ENCODE measurements at places on chromosomes 3 and 15.

DNA sequence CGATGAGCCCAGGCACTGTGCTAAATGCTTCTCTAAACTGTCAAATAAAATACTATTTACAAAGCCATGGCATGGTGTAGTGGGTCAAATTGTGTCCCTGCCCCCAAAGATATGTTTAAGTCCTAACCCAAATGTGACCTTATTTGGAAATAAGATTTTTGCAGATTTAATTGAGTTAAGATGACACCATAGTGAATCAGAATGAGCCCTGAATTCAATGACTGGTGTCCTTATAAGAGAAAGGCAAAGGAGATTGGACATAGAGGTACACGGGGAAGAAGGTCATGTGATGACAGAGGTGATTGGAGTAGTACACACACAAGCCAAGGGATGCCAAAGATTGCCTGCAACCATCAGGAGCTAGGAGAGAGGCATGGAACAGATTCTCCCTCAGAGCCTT is 121.6 kb upstream of the VEPH1 start:
- no peak for DNase-seq

GRCh38 chr15:67048281-67049279 is 16.8 kb upstream of the SMAD3 start:
- DNase-seq, result no peak

- no peak for DNase-seq
These were observed 36.3 kb downstream of the TMEM212 start for GRCh38 chr3:171879472-171879871.

DNA sequence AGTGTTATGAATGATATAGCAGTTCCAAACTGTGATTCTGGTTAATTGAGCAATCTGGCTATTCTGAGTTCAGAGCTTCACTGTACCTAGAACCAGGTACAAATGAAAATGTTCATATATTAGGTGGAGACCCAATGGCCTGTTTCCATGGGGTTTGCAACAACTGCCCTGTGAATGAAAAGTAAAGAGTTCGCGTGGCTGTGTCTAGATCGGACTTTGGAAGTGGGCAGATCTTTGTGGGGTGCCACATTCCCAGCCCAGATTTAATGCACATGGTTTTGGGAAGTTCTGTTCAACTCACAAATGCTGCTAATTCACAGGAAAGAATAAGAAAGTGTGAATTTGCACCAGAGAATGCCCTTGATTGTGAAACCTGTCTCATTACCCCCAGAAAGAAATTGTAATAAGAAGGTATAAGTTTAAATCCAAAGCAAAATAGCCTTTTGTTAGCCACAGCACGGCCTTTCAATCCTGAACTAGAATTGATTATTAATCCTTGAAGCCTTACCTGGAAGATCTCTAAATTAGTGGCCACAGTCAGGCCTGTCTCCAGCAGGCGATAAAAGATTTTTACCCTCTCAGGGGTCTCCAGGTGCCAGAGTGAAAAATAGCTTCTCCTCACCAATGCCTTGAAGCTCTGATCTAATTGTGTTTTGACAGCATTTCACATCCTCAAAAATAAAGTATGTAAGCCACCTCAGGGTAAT is 22.6 kb downstream of the WHAMM start:
- no peak for DNase-seq

GRCh38 chr3:58323529-58324390 is 8.9 kb upstream of the PXK start:
- peak; percentile 36 for DNase-seq

DNA sequence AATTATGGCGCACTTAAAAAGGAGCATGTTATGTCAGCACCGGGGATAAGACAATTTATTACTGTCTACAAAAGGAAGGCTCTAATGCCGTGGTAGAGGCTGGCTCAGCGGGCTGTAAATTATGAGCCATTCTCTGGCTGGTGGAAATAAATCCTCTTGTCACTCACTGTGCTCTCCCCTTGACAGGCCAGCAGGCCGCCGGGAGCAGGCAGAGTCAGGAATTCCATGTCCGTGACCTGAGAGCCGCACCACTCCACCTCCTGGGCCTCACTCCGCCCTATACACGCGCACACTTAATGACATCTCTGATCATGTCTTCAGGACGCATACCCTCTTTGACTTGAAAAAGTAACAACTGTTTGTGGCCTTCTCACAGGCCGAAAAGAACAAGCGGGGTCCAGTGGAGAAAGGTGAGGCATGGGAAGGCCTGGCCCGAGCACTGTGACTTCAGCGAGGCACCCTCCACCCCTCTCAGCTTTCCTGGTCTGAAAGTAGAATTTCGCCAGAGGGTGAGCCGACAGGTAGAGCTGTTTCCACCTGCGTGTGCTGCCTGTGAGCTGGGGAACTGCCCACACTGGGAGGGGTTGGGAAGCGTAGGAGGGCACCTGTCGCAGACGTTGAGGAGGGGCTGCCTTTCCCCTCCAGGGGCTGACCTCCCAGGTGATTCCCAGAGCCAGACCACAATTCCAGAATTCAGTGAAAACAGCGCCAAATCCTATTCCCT is 13.2 kb upstream of the PCSK6 start:
- DNase-seq, result no peak

DNA sequence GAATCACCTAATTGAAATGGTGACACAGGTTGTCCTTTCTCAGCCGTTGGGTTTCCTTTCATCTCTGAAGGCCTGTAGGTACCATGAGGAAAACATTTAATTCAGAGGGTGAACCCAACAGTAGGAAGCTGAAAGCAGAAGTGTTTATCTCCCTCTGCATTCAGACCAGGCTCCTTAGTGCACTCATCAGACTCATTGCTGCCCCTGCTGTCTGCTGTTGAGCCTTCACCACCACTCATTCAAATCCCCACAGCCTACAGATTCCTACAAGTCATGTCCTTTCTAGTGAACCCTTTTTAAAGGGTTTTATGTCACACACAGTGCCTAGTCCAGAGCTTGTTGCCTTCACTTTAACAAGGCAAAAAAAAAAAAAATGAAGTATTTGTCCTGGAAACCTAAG is 13.4 kb downstream of the WDR48 start:
- DNase-seq, result peak; percentile 50

DNA sequence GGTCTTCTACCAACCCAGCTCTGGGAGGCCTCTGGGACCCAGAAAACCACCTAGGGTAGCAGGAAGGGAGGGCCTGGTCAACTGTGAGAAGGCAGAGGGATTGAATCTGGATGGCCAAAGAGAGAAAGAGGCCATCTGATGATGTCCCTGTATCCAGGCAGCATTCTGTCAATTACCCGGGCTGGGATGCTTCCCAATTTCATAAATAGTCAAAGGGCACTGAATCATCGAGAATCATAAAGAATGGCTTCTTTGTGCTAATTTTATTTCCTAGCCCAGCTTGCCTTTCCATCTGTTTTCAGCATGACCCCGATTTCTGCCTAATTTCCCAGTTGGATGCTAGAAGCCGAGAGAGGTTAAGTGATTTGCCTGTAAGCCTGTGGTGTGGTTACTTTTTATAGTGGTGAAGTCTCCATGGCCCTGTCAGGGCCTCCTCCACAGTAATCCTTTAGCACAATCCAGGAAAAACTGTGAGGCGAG is 129.2 kb downstream of the FAM43A start:
- DNase-seq, result no peak

DNA sequence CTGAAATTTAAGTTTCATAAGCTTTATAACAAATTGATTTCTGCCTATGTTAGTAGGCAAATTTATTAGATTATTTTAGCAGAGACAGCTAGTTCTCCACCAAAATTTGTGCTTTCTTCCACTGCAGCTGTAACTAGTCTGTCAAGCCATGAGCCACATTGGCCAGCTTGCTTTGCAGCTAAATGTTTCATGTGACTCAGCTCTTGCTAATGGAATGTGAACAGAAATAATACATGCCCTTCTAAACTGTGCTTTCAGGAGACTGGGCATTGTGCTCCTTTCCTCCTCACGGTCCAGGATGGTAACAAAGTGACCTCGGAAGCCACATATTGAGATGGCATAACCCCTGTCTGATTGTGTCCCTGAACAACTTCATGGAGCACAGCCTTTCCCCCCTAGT is 51.3 kb upstream of the KPNA4 start:
- DNase-seq, result no peak

DNA sequence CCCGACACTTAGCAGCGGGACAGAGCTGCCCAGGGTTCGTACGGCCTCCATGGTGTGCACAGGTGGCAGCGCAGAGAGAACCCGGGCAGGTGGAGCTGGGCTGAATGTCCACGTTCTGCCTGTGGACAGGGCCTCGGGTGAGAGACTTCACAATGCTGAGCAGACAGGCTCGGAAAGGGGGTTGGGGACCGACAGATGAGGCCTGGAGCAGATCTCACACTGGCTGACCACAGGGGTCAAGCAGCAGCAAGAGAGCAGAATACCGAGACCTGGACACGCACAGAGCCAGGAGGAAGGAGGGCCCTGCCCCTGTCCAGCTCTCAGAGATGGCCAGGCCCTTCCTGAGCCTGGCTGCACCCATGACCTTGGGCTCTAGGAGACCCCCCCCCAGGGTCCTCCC is 83.0 kb downstream of the VGLL4 start:
- no peak for DNase-seq

DNA sequence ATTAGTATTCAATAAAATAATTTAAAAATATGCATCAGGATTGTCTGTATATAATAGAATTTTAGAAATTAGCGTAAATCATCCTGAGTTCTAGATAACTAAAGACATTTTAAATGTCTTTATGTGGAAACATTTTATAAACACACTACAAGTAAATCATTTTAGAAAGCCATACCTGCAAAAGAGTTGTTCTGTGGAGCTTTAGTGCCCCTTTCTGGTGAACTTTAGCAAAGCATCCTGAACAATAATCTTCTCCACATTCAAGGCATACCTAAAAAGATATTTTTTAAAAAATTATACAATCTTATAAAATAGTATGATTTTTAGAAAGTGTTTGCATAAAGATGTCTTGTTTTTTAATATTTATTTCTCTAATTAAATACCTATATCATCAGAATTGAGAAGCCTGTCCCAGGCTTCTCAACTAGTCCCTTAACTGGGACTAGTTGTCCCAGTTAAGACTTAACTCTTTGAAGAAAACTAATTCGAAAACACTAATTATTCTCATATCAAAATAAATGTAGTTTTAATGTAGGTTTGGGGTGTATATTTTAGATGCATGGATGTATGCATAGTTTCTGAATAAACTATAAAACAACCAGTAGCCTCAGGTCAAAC is 29.7 kb downstream of the ZBBX start:
- DNase-seq, result no peak

- no peak for DNase-seq
These were observed 137.5 kb downstream of the MAGI1 start for GRCh38 chr3:65901226-65901625.

GRCh38 chr3:178137831-178138230 is 398.4 kb upstream of the KCNMB2 start:
- DNase-seq, result no peak

DNA sequence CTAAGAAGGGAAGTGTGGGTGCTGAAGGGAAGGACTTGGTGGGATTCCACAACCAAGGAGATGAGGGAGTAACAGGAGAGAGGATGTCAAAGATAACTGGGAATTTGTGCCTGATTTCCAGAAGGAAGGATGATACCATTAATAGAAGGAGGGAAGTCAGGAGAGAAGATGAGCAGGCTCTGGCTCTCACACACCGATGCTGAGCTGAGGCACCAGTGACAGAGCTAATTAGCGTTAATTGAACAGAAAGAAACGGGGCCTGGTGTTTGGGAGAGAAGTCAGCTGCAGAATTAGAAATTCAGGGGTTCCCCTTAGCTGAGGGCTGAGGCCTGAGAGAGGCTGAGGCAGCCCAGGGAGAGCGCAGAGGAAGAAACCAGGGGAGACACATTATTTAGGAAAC is 11.9 kb upstream of the PDIA5 start:
- DNase-seq, result no peak
